Lung microvascular endothelial cell (primary cell): ENCODE measurements at places on chromosomes 12 and 14. TPM values are rescaled to one million over a fixed set of nuclear protein-coding genes. Genes with fewer than 3 reads are reported as not detected.

Gene CLEC12A
- total RNA-seq = not detected in 2 replicates

Gene GPR132
- total RNA-seq = under 0.01 and 0.20 TPM in 2 replicates

Gene GLI1
- not detected in 2 replicates for total RNA-seq

Gene KRT78
- not detected in 2 replicates for total RNA-seq

Gene RTRAF
- total RNA-seq = 107 and 155 TPM in 2 replicates

Gene PIGH
- 9.4 and 14.1 TPM in 2 replicates for total RNA-seq

Gene ANG
- 5.2 and 7.2 TPM in 2 replicates for total RNA-seq

Gene STAB2
- 5.7 and 10.5 TPM in 2 replicates for total RNA-seq

Gene RAPGEF3
- 7.1 and 11.8 TPM in 2 replicates for total RNA-seq

Gene GUCY2C
- not detected in 2 replicates for total RNA-seq

Gene FAM90A1
- total RNA-seq = under 0.01 TPM in 1 of 2 replicates, not detected in the other

Gene LIN7A
- 0.20 and 0.22 TPM in 2 replicates for total RNA-seq

Gene IL31
- not detected in 2 replicates for total RNA-seq
